Cardiac fibroblast (primary cell): ENCODE measurements at places on chromosomes 6 and 20.

- no peak for DNase-seq
Measured at GRCh38 chr20:49486064-49486463, 3.6 kb upstream of the KCNB1 start.

DNA sequence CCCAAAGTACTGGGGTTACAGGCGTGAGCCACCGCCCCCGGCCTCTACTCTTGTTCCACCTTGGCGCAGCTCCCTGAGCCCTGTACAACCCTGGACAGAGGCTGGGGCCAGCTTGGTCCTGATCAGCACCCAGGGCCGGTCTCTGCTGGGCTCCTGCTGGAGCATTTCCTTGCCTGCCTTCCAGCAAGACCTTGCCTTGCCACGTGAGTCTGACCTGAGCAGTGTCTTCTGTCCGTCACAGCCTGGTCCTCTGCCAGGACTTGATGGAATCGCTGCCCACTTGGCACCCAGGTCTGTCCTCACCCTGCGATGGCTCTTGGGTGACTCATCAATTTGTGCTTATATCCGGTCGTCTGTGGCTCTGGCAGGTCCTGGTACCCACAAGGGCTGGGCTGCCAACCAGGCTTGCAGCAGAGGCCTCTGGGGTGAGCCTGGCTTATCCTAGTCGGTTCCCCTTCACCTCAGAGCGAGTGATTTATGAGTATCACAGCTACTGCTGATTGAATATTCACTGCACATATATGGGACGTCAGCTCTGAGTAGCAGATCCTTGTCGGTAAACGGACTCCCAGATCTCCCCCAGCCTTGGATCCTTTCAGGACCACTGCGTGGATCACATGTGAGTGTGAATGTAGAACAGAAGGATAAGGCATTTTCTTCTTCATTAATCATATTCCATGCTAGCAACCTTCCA lies 10.1 kb upstream of the SULF2 start:
- peak; percentile 76 for DNase-seq

DNA sequence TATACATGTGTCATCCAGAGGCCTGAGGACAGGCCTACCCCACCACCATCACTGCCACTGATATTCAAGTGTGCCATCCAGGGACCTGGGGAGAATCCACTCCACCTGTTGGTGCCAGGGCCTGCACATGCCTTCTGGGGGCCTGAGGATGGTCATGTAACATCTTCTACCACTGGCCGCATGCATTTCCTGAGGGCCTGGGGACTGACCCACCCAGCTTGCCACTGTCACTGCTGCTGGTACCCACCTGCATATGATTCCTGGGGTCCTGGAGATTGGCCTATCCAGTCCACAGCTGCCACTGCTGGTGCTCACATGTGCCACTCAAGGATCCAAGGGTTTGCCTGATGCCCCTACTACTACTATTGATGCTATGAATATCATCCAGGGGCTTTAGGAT lies 184.3 kb upstream of the SYNCRIP start:
- DNase-seq, result no peak

GRCh38 chr6:158040051-158040803 lies 58.6 kb downstream of the SYNJ2 start:
- peak; percentile 98 for DNase-seq
